NCI-H510A treated with DMSO at 0.1 percent for 48 hours (cell line): ENCODE measurements at places on chromosomes 11 and 22.

GRCh38 chr11:130670200-130670599, 221.8 kb downstream of the ADAMTS15 start:
- DNase-seq = no peak

GRCh38 chr11:72570893-72571661, 103.1 kb downstream of the PDE2A start:
- no peak for DNase-seq

GRCh38 chr22:19801340-19802000, 40.9 kb downstream of the TBX1 start:
- DNase-seq = no peak

GRCh38 chr11:96647621-96648020, 257.8 kb downstream of the JRKL start:
- DNase-seq = no peak

DNA sequence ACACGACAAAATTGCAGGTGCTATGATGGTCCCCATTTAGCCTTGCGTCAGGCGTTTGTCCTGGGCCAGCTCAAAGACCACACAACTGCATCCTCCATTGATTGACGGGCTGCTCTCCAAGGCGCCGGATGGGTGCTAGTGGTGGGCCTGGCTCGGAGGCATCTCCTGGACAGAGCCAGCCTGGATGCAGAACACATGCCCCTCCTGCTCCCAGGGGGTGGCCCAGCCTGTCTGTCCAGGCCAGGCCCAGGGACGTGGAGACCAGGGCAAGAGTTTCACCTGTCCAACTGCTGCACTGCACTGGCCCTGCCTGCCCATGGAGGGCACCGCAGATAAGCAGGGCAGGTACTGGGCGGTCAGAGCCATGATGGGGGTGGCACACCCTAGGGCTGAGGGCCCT, 23.4 kb upstream of the FGF19 start:
- DNase-seq = no peak

- DNase-seq = no peak
These were observed 164.4 kb upstream of the DDI1 start for GRCh38 chr11:103871923-103872551.

DNA sequence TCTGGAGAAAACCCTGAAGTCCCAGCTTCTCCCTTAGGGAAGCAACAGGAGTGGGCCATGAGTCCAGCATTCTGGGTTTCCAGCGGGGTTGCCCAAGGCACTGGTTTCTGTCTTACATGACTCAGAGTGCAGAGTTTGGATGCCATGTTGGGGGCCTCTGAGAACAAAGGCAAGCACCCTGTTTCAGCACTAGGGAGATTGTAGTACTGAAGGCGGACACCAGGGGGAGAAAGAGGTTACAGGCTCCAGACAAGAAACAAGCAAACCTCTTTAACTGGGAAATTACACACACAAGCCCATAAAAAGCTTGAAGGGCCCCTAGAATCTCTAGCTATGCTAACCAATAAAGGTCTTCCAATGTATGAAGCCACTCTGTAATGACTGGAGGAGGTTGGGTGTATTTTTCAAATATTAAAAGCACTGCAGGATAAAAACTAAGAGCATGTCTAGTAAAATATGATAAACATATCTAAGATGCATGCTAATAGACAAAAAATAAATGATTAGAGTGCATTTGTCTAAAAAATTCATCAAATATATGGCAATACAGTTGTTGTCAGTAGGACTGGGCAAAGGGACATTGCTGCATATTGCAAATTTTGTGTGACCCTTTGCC, 7.1 kb downstream of the MS4A6E start:
- peak; percentile 13 for DNase-seq

- DNase-seq = no peak
These were observed 105.5 kb downstream of the NXPE2 start for GRCh38 chr11:114783805-114784204.

DNA sequence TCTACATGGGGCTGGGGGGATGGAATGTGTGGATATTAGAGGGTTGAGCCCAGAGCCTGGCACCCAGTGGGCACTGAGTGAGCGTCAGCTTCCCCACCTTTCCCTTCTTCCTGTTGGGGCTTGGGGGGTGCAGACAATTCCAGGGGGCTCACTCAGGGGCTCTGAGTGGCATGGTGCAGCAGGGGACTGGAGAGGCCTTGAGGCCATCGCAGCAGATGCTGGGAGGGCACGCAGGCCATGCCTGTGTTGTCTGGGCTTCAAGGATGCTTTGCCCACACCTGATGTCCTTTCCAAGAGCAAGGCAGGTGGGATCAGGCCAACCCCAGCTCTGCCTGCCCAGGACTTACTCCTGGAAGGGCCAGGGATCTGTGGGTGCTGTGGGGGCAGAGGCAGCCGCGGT, 11.2 kb upstream of the TTLL12 start:
- no peak for DNase-seq

DNA sequence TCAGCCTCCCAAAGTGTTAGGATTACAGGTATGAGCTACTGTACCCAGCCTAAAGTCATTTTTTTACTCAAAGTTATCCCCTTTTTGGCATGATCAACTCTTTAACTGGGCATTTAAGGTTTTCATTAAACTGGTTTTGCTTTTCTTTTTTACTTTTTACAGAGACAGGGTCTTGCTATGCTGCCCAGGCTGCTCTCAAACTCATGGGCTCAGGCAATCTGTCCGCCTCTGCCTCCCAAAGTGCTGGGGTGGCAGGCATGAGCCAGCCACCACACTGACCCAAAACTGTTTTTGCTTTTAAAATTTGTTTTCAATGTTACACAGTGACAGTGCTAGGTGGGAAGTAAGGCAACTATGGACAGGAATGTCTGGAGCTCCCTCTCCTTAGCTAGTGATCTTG, 3.9 kb upstream of the ZBED5 start:
- DNase-seq = no peak

GRCh38 chr22:32501836-32502752, 27.5 kb downstream of the FBXO7 start:
- no peak for DNase-seq

DNA sequence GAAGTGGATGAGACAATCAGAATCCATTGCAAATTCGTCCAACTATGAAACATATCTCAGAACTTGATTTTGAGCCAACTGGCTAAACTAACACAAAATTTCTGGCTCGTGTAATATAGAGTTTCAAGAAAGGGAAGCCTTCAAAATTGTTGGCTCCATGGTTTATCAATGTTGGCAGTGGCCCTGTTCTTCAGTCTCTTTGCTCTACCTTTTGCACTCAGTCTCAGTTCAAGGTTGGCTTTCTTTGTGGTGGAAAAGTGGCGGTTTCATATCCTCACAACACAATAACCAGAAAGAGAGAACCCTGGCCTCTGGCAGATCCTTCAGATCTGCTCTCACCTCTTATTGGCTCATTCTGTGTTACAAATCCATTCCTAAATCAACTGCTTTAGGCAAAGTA, 473.8 kb upstream of the API5 start:
- DNase-seq = no peak

DNA sequence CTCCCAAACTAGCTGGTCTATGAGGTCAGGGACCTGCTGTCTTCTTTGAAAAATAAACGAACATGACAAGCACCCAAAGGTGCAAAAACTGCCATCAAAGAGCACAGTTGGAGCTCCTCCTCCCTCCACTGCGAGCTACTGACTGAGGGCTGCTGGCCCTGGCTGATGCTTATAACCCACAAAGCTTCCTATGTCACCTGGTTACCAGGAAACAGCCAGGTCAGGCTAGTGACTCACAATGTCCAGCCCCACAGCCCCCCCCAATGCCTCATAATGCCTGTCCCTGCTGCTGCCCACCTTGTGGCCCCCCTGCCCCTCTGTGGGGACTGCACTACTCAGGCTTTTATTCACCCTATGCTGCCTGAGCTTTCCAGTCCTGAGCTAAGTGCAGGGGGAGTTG, at the start of gene DRICH1:
DRICH1 (minus strand) TSS at position 144 of the 400 bp plus-strand sequence. CDS start 298 bp downstream, outside the sequence.
- DNase-seq = no peak

- peak; percentile 14 for DNase-seq
These were observed 2.8 kb upstream of the TMPRSS13 start for GRCh38 chr11:117931971-117932370.

GRCh38 chr22:30552719-30553118, 6.2 kb upstream of the SEC14L6 start:
- no peak for DNase-seq

GRCh38 chr22:45455621-45456020, 42.1 kb downstream of the RIBC2 start:
- DNase-seq = no peak

DNA sequence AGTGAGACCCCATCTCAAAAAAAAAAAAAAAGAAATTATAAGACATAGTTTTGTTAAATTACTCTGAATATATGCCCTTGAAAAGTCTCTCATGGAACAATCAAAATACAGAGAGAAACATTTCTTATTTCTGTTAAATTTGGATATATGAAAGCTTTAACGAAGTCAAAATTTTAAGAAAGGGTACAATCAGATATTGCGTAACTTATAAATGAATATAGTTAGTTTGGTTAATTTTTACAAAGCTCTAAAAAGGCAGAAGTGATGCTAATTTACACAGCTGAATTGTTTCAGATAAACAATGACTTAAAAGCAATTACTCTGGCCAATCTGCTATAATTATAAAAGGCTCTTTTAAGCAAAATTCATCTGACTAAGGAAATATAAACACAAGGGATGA, 611.6 kb upstream of the CCDC179 start:
- DNase-seq = no peak

GRCh38 chr11:122594986-122595645, 60.4 kb upstream of the UBASH3B start:
- no peak for DNase-seq

GRCh38 chr11:130609121-130610035, 160.9 kb downstream of the ADAMTS15 start:
- DNase-seq = no peak

DNA sequence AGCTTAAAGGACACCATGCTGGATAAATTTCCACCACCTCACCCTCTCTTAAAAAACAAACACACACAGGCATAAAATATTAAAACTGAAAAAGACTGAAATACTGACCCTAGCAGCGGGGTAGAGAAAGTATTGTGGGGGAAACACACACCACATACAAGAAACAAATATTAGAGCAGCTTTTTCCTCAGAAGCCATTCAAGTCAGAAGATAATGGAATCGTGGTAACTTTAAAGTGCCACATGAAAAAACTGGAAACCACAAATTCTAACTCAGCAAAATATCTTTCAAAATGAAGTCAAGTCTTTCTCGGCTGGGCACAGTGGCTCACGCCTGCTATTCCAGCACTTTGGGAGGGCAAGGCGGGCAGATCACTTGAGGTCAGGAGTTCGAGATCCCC, 223.2 kb downstream of the DYNC2H1 start:
- DNase-seq = no peak

- DNase-seq = no peak
These were observed 36.9 kb upstream of the WT1 start for GRCh38 chr11:32472226-32472625.

- no peak for DNase-seq
These were observed 82.5 kb downstream of the ZNF280B start for GRCh38 chr22:22425783-22426624.

DNA sequence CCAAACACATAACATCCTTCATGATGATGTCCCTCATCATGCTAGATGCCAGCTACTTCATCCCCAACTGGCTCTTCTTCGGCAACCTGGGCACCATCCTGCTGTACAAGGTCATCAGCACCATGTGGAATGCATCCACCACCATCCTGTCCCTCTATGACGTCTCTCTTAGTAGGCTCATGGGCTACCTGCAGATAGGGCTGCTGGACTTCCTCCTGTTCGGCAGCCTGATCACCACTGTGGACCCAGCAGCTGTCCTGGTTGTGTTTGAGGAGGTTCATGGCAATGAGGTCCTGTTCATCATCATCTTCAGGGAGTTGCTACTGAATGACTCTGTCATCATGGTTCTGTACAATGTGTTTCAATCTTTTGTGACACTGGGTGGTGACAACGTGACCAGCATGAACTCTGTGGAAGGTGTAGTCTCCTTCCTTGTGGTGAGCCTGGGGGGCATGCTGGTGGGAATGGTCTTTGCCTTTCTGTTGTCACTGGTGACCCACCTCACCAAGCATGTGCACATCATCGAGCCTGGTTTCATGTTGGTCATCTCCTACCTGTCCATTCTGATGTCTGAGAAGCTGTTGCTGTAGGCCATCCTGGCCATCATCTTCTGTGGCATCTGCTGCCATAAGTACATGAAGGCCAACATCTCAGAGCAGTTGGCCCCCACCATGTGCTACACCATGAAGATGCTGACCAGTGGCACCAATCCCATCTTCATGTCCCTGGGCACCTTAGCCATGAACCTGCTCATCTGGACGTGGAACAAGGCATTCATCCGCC, 120.7 kb upstream of the SERPIND1 start:
- no peak for DNase-seq

- DNase-seq = no peak
These were observed 31.0 kb downstream of the NAV2 start for GRCh38 chr11:19743622-19744021.

- DNase-seq = no peak
These were observed 33.0 kb upstream of the SOX10 start for GRCh38 chr22:38017272-38017920.

- no peak for DNase-seq
These were observed 86.5 kb upstream of the B3GAT1 start for GRCh38 chr11:134498326-134499139.

DNA sequence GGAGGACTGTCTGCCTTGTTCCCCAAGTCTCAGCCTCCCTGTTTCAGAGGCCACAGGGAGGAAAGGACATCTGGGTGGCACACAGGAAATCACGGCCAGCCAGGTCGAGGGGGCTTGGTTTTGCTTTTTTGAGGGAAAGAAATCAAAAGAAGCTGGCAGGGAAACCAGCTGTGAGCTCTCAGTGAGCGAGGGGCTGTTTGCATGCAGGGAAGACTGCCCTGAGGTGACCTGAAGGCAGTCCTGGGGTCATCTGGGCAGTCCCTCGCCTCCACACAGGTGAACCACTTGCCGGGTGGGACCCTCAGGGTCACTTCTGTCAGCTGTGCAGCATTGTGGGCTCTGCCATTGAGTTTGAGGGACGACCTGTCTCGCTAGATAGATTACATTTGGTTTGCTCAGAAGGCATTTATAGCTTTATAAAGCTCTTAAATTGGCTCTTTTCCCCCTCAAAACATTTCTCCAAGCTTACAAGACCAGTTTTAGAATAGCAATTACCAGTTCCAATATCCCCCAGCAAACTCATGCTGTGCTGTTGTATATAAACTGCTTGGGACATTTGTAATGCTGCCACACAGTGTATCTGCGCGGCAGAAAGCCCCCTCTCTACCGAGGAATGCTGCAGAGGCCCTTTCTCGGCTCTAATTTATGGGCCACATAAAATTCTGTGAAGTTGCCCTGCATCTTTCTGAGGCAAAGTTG, 28.3 kb downstream of the PKNOX2 start:
- DNase-seq = no peak

DNA sequence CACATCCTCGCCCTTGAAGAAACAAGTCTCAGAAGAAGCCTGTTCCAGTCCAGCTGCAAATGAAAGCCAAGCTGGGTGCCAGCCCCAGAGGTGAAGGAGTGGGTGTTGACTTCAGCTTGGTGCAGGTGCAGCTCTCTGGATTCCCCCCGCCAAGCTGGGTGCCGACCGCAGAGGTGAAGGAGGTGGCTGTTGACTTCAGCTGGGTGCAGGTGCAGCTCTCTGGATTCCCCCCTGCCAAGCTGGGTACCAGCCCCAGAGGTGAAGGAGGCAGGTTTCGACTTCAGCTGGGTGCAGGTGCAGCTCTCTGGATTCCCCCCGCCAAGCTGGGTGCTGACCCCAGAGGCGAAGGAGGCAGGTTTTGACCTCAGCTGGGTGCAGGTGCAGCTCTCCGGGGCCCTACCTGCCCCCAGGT, 1234.0 kb downstream of the TBC1D22A start:
- peak; percentile 43 for DNase-seq
